ENCODE measurements at places on chromosomes 2 and 18.

- no peak for DNase-seq
These were observed 51.0 kb downstream of the PKDCC start for GRCh38 chr2:42098571-42099437.

DNA sequence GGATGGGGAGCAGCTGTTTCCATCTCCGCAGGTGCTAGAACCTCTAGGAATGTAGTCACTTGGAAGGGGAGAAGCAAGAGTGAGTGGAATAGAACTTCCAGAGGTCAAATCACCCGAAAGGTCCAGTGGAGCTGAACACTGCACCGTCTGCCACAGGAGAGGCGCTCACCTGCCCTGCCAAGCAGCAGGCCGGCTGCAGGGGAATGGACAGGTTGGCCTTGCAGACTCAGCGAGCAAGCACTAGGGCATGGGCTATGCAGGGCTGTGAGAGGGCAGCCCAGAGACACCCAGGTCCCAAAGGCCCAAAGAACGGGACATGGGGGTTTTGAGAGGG is 214.2 kb downstream of the TNS1 start:
- no peak for DNase-seq

DNA sequence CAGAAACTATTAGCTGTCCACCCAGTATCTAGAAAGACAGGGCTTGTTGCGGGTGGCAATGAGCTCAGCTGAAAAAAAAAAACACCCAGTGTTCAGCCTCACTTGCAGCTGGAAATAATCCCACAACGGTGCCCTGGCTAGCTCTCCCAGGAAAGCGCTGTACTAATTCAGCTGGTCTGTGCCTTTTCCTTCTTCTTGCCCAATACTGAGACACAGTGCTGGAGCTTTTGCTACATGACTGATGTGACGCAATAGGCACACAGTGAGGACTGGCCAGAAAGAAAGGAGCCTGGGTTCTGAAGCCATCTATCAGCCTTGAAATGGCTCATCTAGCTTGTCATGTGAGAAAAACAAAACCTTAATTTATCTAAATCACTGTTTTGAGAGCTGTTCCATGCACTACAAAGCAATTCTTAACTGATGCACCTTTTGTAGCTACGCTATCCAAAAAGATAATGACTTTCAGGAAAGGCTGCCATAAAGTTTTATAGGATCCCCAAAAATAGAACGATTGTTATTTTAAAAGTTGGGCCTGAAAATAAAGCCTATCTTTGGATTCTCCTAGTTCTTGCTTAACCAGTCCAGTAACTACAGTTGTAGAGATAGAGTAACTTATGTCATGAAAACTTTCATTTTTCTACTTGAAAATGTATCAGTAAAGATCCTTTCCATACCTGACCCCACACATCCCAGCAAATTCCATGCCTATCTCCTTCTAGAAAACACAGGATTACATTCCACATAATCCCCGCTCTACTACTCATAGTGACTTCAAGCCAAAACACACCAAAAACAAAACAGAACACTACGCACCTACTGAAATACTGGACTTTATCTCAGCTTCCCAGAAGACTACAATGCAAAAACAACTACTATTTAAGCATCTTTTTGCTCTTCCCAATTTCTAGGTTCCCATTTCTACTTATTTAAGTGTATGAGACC is 15.9 kb downstream of the KIDINS220 start:
- DNase-seq: peak; percentile 81

- no peak for DNase-seq
These were observed 116.0 kb upstream of the ETAA1 start for GRCh38 chr2:67281101-67281500.

DNA sequence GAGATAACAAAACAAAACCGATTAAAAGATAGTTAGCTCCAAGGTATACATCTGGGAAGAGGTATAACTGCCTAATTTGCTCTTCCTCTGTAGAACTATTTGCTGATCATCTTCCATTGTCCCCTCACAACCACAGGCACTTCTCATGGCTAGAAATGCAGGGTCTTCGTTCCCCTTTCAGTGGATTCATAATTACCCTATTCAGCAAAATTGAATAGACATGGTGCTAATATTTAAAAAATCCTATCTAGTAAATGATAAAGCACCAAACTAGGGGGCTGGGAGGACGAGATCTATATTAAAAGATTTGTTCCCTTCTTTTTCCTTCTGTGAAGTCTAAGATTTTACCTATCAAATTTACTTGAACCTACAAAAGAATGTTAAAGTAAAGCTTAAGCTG is 30.8 kb upstream of the ADAM17 start:
- DNase-seq: no peak

GRCh38 chr2:3435445-3435844 is 56.0 kb downstream of the TRAPPC12 start:
- no peak for DNase-seq

Data from fibroblast of pulmonary artery (primary cell).